ENCODE measurements at places on chromosomes 6 and 20.

DNA sequence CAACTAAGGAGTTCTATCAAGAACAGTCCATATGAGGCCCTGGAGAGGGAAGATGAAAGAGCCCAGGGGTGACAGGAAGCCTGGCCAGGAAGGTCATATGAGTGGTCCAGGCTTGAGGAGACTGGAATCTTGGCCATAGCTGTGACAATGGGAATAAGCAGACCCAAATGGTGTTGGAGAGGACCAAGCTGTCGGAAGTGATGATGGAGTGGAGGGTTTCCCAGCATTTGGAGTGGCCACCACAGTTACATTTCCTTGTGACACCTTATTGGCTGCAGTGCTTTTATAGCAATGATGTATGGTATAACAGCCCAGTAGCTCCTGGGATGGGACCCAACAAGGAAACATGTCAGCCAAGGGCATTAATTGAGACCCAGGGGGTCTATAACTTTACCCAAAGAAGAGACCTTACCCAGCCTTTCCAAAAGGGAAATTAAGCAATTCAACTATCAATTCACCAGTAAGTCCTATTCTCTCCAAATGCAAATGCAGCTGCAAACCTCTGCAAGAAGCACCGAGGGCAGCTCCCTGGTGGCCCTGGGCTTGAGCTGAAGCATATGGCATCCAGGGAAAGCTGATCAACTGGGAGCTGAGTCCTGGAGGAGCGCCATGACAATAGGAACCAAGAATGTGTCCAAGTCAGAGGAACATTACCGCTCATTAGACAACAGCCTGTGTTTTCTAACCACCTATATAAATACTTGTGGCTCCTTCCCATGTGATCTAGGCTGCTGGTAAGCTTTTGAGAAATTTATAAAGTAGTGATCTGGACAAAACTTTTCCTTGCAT, 219.4 kb downstream of the SOD2 start:
- DNase-seq, result no peak

- DNase-seq, result no peak
Observed at GRCh38 chr6:48825501-48826151, 637.4 kb downstream of the MMUT start.

DNA sequence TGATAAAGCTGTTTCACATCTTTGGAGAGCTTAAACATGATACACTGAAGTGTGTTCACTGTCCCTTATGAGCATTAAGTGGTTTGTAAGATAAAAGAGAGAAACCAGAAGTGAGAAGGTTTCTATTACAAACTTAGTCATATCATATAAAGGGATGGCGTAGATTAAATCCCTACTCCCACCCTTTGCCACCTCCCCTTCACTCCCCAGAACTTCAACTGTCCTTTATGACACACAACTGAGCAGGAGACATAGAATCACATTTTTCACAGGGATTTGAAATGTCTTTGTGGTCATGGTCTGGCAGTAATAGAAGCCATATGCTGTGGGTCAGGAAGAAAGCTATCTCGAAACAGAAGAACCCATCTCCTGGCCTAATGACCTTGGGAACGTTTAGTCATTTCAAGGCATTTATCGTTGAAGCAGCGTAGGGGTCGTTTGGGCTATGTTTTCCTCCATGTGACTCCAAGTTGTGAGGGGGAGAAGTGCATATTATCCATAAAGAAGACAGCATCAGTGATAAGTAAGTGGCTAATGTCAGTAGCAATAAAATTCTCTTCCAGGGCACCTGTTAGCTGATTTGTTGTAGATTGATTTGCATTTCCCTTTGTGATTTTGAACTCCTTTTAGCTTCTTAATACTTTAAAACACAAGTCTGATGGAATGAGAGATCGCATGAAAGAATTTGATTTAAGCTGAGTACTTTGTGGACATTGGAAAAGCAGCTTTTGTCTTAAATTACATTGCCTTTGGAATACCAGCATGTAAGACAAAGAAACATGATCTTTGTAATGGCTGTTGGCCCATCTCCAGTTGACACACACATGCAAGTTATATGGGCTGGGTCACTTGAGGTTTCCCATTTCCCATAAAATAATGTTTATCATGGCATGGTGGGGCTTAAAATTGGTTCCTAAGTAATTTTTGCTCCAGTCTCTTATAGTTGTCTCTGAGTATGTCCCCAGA, 501.5 kb upstream of the FLRT3 start:
- DNase-seq, result no peak

DNA sequence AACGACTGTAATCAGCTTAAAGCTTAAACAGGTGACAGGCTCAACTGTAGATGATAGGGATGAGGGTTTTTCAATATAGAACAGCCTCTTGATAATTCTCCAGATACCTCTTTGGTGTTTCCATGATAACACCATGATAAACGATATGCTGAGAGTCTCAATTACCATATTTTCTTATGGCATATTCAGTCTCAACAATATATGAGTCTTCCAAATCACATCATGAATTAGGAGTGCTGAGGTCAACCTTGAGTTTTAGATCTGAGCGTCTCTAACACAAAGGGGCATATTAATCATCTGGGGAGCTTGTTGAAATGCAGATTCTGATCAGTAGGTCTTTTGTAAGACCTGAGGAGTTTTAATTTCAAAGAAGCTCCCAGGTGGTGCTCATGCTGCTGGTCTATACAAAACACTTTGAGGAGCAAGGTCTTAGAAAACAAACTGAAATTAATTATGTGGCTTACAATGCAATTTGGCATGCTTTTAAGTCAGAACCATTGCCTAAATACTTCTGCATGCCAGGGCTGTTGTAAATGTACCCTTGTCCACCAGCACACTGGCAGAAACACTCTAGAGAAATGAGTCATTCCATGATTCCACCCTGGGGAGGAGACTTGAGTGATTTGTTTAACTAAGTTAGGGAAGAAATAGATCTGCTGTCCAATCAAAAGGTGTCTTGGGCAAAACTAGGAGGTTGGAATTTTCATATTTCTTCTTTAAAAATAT, 49.6 kb downstream of the PTCHD4 start:
- no peak for DNase-seq

DNA sequence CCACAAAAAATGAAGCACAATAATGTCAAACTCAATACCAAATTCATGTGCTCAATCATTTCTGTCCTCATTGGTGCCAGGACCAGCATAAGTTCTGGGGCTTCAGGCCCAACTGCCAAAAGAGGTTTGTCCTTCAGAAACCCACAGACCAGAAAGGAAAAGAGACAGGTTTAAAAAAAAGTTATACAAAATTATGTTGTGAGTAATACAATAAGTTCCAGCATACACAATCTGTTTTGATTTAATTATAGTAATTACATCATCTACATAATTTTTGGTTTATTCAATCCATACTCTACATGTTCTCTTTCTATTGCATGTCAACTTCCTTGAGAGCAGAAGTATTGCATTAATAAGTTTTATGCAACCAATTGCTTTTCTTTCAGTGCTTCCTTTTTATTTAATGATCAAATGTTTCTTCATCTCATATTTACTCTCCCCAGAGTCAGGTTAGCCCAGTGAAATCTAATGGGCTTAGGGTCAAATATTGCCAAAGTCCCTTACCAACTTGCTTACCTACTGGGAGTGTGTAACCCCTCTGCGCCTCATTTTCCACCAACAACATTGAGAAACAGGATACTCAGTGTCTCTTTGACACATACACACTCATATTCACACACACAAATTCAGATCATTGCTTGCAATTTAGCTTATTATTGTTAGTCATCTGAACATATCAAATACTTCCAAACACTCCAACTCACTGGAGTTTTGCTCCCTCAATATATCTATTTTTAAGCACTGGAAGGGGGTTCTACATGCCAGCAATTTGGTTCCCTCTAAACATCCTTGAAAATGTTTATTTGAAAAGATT, 424.4 kb upstream of the MARCKS start:
- DNase-seq, result peak; percentile 20

DNA sequence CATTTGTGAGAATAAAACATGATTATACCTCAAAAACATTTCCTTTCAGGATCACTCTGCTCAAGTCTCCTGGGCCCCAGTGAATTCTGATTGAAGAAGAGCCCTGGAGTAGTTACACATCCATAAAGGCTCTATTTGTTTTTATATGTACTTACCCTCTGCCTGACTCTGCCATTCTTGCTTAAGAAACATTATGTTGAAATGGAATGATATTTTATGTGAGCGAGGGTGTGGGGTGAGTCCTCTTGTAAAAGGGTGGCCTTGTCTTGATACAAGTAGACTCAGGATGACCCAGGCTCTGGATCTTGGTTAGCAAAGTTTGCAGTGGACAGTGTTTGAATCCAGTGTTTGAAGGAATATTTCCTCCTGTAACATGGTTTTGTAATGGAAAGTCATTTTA, 215.4 kb upstream of the PREP start:
- no peak for DNase-seq

- DNase-seq, result no peak
Observed at GRCh38 chr6:106540907-106541306, 88.4 kb downstream of the RTN4IP1 start.

Data from common myeloid progenitor, CD34-positive (primary cell).